ENCODE measurements at places on chromosomes 4 and X.
A peak's percentile ranks its signal among the peaks of the same experiment; 100 is the strongest.

GRCh38 chr4:7625071-7625470 is 190.3 kb upstream of the PSAPL1 start:
- DNase-seq: no peak

- DNase-seq: no peak
Observed at GRCh38 chr4:143581331-143581946, 67.9 kb downstream of the SMARCA5 start.

- no peak for DNase-seq
Observed at GRCh38 chrX:47175588-47175980, 18.0 kb upstream of the UBA1 start.

DNA sequence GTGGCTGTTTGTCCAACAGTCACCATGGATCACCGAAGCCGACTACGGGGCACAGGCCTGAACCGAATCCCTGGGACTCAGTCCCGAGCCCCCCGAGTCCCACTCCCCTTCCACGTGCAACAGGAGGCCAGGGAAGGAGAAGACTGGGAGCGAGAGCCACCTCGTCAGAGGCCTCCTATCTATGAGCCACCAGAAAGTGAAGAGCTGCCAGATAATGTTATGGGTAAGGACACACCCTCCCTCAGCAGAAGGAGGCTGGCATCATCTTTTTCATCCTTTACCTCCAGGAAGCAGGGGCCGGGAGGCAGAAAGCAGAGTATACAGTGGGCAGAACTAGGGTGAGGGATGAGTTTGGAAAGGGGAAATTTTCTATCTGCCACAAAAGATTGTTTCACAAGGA is 2.8 kb upstream of the PRDX4 start:
- no peak for DNase-seq

GRCh38 chr4:137283737-137284136 is 248.6 kb downstream of the PCDH18 start:
- DNase-seq: no peak

DNA sequence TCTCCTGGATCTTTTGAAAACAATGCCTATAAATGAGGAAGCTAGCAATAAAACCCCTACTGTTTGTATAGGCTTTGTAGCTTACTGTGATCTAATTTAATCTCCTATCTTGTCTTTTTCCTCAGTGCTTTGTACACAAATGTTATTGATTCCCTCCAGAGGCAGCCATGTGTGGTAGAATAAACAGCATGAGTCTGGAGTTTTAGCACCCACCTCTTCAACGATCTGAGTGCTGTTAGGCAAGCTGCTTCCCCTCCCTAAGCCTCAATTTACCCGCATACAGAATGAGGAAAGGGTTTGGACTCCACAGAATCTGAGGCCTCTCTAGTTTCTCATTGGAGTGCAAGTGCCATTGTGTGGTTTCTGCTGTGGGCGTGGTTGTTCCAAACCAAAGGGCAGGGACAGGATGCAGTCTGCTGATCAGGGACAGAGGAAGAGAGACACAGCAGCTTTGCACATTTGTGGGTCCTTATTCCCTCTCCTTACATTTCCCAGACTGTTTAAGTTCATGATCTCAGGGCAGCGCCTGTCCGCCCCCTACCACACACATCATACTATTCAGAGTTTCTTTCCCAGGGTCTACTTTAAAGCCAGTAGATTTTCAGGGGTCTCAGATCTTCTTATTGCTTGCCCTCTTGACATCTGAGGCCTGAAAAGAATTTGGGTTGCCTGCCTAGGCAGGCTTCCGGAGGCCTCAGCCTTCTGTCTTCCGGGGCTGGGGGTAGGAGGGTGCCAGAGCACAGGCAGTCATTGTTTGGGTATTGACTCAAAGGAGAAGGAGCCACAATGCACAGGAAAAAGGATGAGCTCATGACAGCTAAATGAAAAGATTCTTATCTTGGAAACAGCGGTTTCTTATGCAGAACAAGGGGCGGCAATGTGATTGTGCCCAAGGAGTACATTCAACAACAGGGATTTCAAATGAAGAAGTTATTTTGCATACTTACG is 114.9 kb upstream of the TEX13D start:
- peak; percentile 23 for DNase-seq

GRCh38 chrX:91414713-91415112 is 19.9 kb upstream of the PABPC5 start:
- no peak for DNase-seq

GRCh38 chrX:132955690-132956089 is 2.7 kb downstream of the HS6ST2 start:
- DNase-seq: no peak

DNA sequence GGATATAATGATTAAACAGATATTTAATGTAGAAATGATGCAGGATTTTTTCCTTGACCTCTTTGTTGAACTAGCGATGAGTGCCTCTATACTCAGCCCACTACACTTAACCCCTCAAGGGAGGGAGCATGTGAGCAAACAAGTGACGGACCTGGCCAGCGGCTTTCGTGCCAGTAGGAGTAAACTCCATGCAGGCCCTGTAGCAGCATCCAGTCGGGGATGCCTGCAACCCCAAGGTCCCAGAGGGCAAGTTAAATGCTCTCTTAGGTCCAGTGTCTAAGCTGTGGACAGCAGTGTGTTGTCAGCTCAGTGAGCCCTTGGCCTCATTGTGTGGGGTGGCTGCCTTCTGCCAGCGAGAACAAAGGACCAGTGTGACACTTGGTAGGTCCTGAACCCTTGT is 708.7 kb downstream of the TECRL start:
- DNase-seq: no peak

GRCh38 chrX:87525771-87526229 is 8.2 kb downstream of the KLHL4 start:
- no peak for DNase-seq

- no peak for DNase-seq
Observed at GRCh38 chr4:103496800-103497199, 223.0 kb downstream of the TACR3 start.

GRCh38 chr4:87019246-87019791 is 84.5 kb downstream of the AFF1 start:
- no peak for DNase-seq

DNA sequence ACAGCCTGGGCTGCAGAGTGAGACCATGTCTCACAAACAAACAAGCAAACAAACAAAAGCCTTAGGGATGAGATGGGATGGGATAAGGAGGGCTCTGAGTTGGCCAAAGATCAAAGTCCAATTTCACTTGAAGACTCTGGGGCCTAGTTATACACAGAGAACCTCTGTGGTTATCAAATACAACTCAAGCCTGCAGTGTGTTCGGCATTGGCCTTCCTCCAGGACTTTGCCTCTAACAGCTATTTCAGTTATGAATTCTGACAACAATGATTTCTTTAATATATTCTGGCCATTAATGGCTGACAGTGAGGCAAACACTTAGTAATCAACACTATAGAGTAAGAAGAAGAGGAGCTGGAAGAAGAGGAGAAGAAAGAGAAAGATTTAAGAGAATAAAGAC is 171.1 kb downstream of the PDGFRA start:
- DNase-seq: no peak

DNA sequence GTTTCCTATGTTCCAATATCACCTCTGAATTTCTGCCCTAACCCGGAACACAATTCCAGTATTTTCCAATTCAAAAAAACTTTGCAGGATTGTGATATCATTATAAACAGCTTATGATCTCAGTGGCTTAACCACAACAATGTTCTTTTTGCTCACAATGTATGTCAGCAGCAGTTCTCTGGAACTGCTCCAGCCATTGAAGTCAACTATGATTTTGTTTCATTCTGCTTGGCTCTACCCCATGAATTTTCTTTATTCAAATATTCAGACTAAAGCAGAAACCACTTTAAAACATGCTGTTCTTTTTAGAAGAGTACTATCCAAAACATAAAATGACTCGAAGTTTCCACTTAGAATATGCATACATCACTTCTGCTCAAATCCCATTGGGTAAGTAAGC is 1611.1 kb downstream of the ARAP2 start:
- DNase-seq: no peak

- DNase-seq: no peak
Observed at GRCh38 chrX:31609130-31609529, 537.3 kb upstream of the FTHL17 start.

GRCh38 chrX:122119361-122119760 is 1064.7 kb upstream of the GRIA3 start:
- no peak for DNase-seq

- no peak for DNase-seq
Observed at GRCh38 chrX:17032351-17032750, 85.9 kb downstream of the REPS2 start.

DNA sequence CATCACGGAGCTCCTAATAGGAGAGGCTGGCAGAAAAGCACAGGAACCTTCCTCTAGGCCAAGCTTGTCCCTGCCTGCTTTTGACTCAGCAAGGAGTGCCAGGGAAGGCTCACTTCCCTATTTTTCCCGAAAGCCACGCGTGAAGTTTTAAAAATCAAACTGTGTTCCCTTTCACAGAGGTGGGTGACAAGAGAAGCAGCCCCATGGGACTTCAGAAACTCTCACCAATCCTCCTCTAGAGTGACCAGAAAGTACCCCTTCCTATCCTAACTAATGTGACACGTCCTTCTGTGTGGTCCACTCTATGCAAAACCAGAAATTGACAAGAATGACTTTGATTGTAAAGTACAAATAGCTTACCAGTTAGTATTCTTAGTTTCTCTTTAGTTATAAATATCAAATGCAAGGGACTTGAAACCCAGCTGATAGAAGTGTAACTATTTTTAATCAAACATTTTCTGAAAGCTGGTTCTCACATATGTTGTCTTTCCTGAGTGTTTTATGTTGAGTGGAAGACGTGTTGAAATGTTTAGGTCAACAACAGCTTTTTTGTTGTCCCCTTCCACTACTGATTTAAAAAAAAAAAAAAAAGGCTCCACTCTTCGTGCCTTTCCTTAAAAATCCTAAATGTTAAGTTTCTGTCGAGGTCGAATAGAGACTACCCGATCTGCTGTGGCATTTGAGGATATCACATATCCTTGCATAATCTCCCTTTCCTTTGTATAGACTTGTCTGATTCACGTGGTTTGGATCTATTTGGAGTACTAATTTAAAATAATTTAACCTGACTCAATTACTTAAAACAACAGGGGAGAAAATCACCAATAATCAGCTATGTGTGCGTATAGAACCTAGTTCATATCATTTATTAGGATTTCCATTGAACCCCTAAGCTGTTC is 42.1 kb downstream of the NFKB1 start:
- no peak for DNase-seq

GRCh38 chrX:130887376-130887775 is 15.6 kb downstream of the ENOX2 start:
- DNase-seq: no peak

DNA sequence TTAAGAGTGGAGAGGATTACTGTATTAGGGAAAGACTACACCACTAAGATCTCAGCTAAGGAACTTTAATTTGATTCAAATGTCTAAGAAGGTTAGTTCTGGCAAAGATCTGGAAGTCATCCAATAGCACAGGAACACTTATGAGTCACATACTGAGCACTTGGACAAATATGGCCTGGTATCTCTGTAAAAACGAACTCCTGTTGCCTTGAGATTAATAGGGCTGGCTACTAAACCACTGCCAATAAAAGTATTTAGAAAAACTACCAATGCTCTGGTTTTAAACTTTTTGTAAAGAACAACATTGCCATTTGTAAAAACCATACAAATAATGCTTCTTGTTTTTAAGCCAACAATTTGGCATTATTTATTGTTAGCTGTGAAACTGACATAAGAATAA is 70.5 kb downstream of the SEC24D start:
- no peak for DNase-seq

DNA sequence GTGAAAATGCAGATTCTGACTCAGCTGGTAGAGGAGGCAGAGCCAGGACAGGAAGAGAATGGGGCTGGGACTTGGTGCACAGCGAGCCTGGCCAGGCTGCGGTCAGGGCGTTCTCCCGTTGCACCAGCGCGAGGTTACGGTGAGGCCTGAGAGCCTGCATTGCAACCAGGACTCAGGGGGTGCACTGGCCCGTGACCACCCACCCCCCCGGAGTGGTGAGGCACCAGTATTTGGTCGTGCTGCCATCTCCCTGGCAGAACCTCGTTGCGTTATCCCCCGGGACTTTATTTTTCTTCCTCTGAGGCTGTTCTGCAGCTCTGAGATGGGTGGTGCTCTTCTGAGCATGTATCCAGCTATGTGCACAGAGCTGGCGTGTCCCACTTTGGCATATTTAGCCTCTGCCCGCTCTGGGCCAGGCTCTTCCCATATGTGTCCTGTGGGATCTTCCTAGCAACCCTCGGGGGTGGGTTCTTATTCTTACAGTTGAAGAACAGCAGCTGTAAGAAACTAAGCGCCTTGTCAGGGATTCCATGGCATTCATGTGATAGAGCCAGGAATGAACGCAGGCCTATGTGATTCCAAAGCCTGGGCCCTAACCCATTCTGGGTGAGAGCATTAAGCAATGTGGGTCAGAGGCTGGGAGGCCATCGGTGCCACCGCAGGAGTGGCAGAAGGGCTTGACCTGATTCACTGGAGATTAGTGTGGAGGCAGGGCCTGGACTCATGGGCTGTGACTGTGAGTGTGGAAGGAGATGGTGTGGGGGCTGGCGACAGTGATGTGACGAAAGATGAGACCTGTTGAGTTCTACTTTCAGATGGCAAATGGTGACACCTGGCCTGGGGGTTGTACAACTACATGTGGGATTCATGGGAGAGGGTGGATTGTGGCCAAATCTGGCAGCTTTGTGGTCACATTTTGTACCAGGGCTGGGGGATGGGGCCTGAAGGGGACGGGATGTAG is 3.1 kb downstream of the TADA2B start:
- no peak for DNase-seq

- no peak for DNase-seq
Observed at GRCh38 chr4:99330648-99331047, 9.4 kb upstream of the ADH1B start.

GRCh38 chr4:93139118-93139517 is 689.4 kb upstream of the ATOH1 start:
- DNase-seq: no peak

GRCh38 chr4:174763454-174764104 is 65.5 kb downstream of the GLRA3 start:
- no peak for DNase-seq

GRCh38 chr4:184950926-184951325 is 67.4 kb upstream of the HELT start:
- DNase-seq: no peak

- DNase-seq: no peak
Observed at GRCh38 chrX:1493877-1494510, 41.3 kb upstream of the ASMTL start.

DNA sequence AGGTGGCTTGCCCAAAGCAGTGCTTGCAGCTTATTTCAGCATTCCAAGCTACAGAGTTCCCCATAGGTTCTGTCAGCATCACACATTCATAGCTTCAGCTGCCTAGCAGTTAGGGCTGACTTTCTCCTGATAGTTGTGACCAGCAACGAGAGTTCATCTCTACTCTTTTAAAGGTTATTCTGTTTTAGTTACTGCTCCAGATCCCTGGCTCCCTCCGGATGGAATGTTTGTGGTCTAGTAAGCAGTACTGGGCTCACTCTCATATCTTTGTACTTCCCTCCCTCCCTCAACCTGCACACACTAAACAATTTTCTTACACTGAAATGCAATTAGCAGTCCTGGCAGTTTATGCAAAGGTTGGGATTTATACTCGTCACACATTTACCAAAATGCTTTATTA is 43.9 kb downstream of the PTTG2 start:
- no peak for DNase-seq

GRCh38 chrX:155389634-155390033 is 7.7 kb downstream of the F8A2 start:
- DNase-seq: no peak

- no peak for DNase-seq
Observed at GRCh38 chrX:145464650-145465049, 217.3 kb downstream of the SPANXN1 start.

GRCh38 chr4:62670514-62670913 is 1470.4 kb downstream of the ADGRL3 start:
- DNase-seq: no peak

Measured in stimulated activated CD4-positive, alpha-beta T cell treated with anti-CD3 and anti-CD28 coated beads, Interleukin-1b, Interleukin-23, amount 100 ng/mL, for 1 hour (primary cell).